ENCODE measurements at places on chromosomes 5 and 9.

DNA sequence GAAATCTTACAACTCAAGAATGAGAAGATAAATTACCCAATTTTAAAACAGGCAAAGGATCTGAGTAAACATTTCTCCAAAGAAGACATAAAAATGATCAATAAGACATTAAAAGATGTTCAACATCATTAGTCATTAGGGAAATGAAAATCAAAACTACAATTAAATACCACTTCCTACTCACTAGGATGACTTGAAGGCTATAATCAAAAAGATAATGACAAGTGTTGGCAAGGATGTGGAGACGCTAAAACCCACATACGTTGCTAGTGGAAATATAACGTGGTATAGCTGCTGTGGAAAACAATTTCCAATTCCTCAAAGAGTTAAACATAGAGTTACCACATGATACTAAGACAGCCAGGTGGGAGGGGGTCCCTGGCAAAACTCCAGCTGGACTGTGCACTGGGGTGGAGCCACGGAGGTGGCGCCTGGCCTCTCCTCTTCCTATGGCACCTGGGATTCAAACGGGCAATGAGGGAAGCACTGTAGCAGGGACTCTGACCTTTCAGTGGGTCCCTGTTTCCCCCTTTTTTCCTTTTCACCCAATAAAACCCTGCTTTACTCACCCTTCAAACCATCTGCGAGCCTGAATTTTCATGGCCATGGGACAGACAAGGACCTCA is 5.9 kb downstream of the ARSB start:
- no peak for DNase-seq
- peaks cover 6% of the 10 kb centered on the region for H3K4me1 ChIP-seq
- H3K4me3 ChIP-seq, result no peak overlapping the region
- no peaks in the 10 kb centered on the region for H3K36me3 ChIP-seq

DNA sequence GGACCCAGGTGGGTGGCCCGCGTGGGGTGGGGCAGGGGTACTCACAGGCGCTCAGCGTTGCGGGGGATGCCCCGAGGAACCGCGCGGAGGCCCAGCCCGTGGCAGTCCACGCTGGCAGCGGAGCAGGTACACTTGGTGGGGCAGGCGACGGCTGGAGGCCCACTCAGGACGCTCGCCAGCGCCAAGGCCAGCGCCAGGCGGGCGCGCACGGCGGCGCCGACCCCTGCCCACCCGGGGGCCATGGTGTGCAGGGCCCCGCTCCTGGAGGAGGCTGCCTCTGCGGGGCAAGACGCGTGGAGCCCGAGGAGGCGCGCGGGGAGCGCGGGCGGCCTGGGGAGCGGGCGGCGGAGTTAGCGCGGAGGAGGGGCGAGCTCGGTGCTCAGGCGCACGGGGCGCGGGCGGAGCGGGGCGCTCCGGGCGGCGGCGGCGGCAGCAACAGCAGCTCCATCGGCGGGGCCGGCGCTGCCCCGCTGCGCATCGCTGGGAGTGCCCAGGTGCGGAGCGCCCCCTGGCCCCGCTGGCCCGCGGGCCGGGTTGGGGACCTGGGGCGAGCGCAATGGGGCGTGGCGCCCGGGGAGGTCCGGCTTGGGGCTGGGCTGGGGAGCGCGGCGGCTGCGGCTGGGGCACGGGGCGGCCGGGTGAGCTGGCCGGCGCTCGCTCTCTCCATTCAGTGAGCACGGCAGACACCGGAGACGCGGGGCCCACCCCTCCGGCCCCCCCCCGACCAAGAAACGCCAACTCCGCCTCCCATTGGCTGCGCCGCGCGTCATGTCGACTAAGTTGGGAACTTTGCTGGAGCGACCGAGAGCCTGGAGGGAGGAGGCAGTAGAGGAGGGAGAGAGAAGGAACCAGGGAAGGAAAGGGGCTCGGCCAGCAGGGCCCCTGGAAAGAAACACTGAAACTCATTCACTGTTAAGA is at the start of gene SLIT3:
SLIT3 (minus strand) TSS at position 672 of the 918 bp plus-strand sequence; CDS start at position 242, 430 bp downstream.
- DNase-seq, result peak; percentile 94
- peaks cover 76% of the 10 kb centered on the region for H3K27me3 ChIP-seq
- no peak within 1 kb of the TSS for H3K27ac ChIP-seq
- no peaks in the 10 kb centered on the region for H3K36me3 ChIP-seq
- no peaks in the 10 kb centered on the region for H3K4me1 ChIP-seq

- H3K36me3 ChIP-seq, result no peaks in the 10 kb centered on the region
- H3K4me1 ChIP-seq, result peaks cover 7% of the 10 kb centered on the region
- H3K27me3 ChIP-seq, result peaks cover 53% of the 10 kb centered on the region
- peak; percentile 40 for DNase-seq
- no peak overlapping the region for H3K4me3 ChIP-seq
Measured at GRCh38 chr5:110268985-110269384, 457.5 kb downstream of the TMEM232 start.

DNA sequence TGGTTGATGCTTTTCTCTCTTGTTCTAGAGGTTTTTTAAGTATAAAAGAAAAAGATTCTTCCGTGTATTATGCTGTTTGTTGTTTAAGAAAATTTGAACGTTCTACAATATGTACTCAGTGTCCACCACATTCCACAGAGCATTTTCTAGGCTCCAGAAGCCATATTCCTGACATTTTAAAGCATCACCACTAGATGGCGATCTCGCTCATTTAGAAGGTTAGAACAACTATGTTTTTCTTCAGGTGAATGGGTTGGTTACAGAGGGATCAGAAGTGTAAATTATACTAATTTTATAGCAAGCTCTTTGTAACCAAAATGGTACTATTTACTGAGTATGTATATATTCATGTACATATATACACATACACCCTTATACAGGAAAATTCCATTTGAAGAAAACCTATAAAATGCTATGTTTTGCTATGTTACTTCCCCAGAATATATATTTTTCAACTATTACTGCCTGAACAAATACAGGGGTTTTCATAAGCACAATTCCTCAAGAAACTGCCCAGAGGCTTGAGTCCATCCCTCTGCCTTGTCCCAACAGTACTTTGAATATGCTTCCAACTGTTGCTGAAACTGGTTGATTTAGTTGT is 284.3 kb downstream of the CCDC171 start:
- no peak overlapping the region for H3K4me3 ChIP-seq
- no peak overlapping the region for H3K27ac ChIP-seq
- no peaks in the 10 kb centered on the region for H3K4me1 ChIP-seq
- no peak for DNase-seq

GRCh38 chr5:148414833-148415232 is 31.1 kb downstream of the FBXO38 start:
- no peak overlapping the region for H3K4me3 ChIP-seq
- no peaks in the 10 kb centered on the region for H3K4me1 ChIP-seq
- no peak for DNase-seq
- H3K27ac ChIP-seq, result no peak overlapping the region

GRCh38 chr5:116508835-116509234 is 65.8 kb downstream of the SEMA6A start:
- H3K4me3 ChIP-seq, result no peak overlapping the region
- H3K27me3 ChIP-seq, result no peaks in the 10 kb centered on the region
- DNase-seq, result peak; percentile 40
- H3K36me3 ChIP-seq, result no peaks in the 10 kb centered on the region

DNA sequence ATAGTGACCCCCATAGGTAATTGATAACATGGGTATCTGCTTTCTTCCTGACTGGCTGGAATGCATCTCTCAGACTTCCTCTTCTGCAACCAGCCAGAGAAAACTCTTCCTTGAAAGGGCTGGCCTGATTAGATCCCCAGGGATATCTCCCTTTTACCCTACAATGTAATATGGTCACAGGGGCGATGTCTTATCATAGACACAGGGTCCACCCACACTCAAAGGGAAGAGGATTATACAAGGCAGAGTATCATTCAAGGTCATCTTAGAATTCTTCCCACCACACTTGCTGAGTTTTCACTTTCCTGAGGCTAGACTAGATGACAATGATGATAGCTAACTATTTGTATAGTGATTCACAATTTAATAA is 33.2 kb downstream of the TTLL11 start:
- no peaks in the 10 kb centered on the region for H3K27me3 ChIP-seq
- no peak overlapping the region for H3K4me3 ChIP-seq
- no peaks in the 10 kb centered on the region for H3K4me1 ChIP-seq
- no peak for DNase-seq
- no peak overlapping the region for H3K27ac ChIP-seq
- H3K36me3 ChIP-seq, result no peaks in the 10 kb centered on the region

- H3K27me3 ChIP-seq, result peaks cover 23% of the 10 kb centered on the region
Measured at GRCh38 chr9:133661846-133662540, 25.8 kb downstream of the DBH start.

DNA sequence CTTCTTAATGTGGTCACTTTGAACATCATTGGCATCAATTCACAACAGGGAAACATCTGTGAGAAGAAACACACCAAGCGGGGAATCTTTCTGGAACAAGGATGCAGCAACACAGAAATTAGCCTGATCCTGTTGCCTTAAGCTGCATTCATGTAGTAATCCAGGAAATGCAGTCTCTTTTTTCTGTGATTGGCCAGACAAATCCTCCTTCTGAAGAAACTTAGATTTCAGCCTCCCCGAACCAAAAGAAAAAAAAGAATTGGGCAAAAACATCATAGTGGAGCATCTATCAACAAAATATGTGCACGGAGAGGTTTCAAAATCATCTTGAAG is 7.2 kb upstream of the XPA start:
- DNase-seq, result no peak
- H3K36me3 ChIP-seq, result no peaks in the 10 kb centered on the region
- H3K4me1 ChIP-seq, result no peaks in the 10 kb centered on the region

DNA sequence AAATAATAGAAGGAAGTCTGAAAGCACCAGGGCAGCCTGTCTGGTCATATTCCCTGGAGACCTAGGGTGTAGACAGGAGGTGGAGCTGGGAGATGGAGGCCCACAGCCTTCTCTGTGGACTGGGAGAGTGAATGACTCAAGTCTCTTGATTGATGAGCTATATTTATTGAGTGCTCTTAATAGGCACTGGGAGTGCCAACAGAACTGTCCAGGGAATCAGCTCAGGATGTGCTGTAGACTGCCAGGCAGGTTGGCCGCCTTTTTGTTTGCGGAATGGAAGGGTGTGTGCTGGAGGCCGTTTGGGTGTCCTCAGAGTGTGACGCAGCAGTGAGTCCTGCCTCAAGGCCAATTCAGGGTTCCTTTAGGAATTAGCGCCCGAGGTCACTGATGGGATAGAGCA is 33.4 kb upstream of the POMT1 start:
- H3K27ac ChIP-seq, result no peak overlapping the region
- DNase-seq, result no peak
- peaks cover 93% of the 10 kb centered on the region for H3K36me3 ChIP-seq
- no peak overlapping the region for H3K4me3 ChIP-seq
- H3K4me1 ChIP-seq, result no peaks in the 10 kb centered on the region

DNA sequence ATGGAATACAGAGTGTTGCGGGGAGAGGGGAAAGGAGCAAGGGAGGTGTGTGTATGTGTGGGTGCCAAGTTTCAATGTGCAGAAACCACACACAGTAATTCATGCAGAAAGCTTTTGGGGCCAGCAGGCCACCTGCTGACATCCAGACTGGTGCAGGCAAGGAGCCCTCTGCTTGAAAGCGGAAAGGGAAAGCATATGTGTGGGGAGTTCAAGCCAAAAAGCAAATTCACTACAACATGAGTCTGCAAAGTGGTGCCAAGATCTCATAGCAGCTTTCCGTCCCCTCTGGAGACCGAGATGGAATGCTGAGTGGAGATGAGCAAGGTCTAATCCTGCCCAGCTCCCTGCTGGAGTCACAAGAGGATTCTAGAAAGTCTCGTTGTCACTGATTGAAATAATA is 159.7 kb upstream of the VLDLR start:
- no peak overlapping the region for H3K27ac ChIP-seq
- no peaks in the 10 kb centered on the region for H3K36me3 ChIP-seq
- H3K27me3 ChIP-seq, result no peaks in the 10 kb centered on the region

GRCh38 chr9:16243798-16244197 is 626.7 kb downstream of the BNC2 start:
- H3K4me1 ChIP-seq, result no peaks in the 10 kb centered on the region
- no peaks in the 10 kb centered on the region for H3K27me3 ChIP-seq
- H3K4me3 ChIP-seq, result no peak overlapping the region
- H3K27ac ChIP-seq, result no peak overlapping the region
- peak; percentile 69 for DNase-seq

Data from endodermal cell (in vitro differentiated cells).